ENCODE measurements at places on chromosomes 13 and 19.

GRCh38 chr19:45075301-45076028 is 813 bp downstream of the ZNF296 start:
- DNase-seq, result no peak

DNA sequence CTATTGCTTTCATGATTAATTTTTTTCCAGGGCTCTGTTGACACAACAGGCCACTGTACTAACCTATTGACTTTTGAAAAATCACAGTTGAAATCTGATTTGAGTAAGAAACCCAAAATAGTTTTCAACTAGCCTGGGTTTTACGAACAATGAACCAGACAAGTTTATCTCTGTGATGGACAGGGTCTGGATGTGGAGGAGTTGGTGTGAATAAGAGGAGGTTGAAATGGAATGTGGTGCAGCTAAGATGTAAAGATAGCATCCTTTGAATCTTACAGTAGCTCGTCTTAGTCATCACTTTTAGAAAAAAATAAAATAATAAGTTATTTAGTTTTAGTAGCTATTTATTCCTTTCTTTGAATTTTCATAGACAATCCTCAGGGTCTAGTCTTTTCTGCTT is 8.3 kb upstream of the OXGR1 start:
- DNase-seq, result no peak

DNA sequence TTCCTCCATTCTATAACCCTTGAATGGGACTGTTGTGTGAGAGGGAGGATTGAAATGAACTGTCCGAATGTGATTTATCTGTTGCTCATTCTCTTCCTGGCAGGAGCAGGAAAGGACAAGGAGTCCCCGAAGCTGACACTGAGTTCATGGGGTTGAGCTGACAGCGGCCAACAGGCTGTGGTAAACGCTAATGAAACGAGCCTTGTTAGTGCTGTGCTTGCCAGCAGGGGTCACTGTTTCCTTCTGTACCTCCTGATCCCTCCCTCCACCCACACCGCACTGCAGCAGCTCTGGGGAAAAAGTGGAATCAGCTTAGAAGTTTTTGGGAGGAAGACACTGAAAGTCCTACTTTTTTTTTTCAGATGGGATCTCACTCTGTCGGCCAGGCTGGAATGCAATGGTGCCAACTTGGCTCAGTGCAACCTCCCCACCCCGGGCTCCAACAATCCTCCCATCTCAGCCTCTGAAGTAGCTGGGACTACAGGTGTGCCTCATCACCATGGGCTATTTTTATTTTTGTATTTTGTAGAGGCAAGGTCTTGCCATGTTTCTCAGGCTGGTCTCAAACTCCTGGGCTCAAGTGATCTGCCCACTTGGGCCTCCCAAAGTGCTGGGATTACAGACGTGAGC is 6.7 kb upstream of the ZNF761 start:
- peak; percentile 59 for DNase-seq

DNA sequence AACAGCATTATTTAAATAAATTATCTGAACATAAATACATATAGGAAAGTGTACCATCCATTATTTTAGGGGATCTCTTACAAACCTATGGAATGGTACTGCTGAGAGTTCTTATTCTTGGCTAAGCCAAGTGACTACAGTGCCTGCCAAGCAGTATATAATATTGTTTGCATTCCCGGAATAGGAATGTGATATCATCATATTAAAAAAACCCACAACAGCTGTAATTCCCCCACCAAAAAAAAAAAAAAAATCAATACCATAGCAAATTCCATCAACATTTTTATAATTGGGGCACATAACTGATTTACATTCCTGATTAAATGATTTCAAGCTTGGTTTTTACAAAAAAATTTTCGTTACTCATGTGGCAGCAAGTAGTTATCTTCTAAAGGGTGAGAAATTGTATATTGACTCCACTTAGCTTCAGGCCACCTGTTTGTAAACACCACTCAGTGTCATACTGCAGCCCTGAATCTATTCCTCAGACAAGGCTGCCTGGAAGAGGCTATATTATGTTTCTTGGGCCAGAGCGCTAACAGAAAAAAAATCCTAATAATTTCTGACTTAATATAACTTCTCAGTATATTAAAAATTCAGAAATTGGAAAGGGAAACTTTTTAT is 278.1 kb downstream of the DNAJC15 start:
- peak; percentile 64 for DNase-seq

- DNase-seq, result no peak
Observed at GRCh38 chr13:74641586-74641985, 507.4 kb upstream of the KLF12 start.

GRCh38 chr13:93724187-93724586 is 497.6 kb downstream of the GPC6 start:
- no peak for DNase-seq

GRCh38 chr19:46134527-46134926 is 10.0 kb upstream of the IGFL3 start:
- no peak for DNase-seq

DNA sequence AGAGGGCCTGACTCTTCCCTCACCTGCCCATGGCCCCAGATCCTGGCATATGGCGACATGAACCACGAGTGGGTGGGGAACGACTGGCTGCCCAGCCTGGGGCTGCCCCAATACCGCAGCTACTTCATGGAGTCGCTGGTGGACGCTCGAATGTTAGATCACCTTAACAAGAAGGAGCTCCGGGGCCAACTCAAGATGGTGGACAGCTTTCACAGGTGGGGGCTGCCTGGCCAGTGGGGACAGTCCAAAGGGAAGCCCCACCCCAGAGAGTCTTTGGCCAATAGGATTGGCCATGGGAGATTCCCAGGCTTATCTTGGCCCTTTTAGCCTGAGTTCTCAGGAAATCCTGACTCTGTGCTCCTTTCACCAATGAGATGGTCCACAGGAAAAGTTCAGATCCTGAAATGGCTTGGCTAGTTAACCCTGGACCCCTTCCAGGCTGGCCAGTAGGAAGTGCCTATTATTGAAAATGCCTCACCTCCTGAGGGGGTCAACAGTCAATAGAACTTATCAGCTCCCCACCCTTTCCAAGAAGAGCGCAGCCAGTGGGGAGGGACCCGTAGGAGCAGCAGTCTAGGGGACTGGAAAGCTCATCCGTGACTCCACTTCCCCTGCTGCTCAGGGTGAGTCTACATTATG is 7.0 kb downstream of the HRC start:
- no peak for DNase-seq

- no peak for DNase-seq
Observed at GRCh38 chr13:112532837-112533745, 54.9 kb downstream of the TUBGCP3 start.

- no peak for DNase-seq
Observed at GRCh38 chr13:49308097-49308875, 60.6 kb downstream of the CDADC1 start.

DNA sequence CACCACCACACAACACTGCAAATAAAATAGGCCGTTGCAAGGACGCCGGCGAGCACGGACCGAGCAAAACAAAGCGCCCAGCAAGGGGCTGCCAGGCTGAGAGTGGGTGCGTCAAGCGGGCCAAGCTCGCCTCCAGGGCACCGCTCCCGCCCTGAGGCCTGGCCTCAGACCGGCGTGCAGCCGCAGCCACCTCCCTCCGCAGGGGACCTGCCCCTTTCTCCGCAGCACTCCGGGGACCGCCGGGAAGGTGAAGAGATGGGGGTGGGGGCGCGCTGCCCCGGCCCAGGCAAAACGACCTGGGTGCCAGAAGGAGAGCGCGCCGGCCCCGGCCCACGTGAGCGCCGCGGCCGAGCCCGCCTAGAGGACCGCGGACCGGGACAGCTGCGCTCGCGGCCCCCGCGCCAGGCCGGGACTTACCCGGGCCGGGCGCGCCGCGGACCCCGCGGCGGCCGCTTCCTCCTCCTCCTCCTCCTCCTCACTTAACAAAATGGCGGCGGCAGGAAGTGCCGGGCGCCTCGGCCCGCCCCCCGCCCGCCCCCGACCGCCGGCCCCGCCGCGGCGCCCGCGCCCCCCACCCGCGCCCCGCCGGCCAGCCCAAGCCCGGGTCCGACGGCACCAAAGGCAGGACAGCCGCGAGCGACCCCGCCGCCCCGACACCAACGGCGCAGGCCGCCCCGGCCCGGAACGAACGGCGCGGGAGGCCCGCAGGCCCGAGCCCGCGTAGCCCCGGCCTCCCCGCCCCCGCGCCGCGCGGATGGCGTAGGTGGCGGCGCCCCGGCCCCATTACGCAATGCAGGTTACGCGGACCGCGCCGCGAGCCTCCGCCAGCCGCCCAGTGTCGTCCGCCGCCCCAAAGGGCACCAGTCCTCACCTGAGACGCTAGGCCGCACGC is 674 bp downstream of the BRD4 start:
- no peak for DNase-seq

DNA sequence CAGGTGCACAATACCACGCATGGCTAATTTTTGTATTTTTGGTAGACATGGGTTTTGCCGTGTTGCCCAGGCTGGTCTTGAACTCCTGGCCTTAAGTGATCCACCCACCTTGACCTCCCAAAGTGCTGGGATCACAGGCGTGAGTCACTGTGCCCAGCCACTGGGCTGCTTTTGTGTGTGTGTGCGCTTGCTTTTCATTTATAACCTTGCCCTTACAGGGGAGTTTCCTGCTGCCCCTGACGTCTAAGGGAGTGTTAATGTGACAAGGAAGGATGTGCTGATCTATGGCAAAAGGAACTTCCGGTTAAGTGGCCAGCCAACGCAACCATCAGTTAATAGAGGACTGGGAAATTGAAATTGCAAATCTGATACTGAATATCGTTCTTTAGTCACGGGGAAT is 57.7 kb downstream of the ING1 start:
- DNase-seq, result no peak

- no peak for DNase-seq
Observed at GRCh38 chr19:2740314-2740656, 468 bp upstream of the SLC39A3 start.

- DNase-seq, result no peak
Observed at GRCh38 chr19:31668921-31669320, 319.7 kb upstream of the TSHZ3 start.
